ENCODE measurements at places on chromosomes 13 and 19. TPM values are rescaled to one million over a fixed set of nuclear protein-coding genes. Genes with fewer than 3 reads are reported as not detected.

DNA sequence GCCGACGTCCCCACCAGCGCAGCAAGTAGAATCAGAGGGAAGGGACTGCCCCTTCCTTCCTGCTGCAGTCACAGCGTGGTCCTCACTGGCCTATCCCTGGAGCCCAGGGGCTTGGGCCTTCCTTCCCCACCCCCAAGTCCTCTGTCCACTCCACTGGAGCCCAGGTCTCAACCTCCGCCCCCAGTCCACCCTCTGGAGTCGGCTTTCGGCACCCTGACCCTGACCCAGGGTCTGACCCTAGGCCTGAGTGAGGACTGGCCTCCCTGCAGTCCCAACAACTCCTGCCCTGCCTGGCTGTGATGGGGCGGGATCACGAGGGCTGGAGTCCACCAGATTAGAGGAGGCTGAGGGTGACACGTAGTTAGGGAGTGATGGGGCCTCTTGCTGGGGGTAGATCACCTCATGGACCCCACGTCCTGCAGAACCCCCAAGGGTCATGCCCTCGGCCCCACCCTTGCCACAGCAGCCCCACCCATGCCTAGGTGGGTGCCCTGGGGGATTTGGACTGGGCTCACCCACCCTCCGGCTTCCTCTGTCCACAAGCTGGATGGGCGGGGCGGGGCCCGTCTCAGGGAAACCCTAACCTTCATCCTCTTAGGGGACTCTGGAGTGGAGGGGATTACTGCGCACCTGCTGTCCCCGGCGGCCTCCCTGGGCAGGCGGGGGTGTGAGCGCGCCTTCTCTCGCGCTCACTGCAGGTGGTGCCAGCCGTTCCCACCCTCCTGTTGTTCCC lies 3.8 kb downstream of the RAX2 start:
- DNase-seq: no peak

GRCh38 chr19:49141352-49141751 lies 13.8 kb downstream of the HRC start:
- no peak for DNase-seq

DNA sequence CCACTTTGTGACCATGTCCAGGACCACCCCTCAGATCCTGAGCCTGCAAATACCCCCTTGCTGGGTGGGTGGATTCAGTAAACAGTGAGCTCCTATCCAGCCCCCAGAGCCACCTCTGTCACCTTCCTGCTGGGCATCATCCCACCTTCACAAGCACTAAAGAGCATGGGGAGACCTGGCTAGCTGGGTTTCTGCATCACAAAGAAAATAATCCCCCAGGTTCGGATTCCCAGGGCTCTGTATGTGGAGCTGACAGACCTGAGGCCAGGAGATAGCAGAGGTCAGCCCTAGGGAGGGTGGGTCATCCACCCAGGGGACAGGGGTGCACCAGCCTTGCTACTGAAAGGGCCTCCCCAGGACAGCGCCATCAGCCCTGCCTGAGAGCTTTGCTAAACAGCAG lies 7.7 kb upstream of the CEACAM7 start:
- no peak for DNase-seq

DNA sequence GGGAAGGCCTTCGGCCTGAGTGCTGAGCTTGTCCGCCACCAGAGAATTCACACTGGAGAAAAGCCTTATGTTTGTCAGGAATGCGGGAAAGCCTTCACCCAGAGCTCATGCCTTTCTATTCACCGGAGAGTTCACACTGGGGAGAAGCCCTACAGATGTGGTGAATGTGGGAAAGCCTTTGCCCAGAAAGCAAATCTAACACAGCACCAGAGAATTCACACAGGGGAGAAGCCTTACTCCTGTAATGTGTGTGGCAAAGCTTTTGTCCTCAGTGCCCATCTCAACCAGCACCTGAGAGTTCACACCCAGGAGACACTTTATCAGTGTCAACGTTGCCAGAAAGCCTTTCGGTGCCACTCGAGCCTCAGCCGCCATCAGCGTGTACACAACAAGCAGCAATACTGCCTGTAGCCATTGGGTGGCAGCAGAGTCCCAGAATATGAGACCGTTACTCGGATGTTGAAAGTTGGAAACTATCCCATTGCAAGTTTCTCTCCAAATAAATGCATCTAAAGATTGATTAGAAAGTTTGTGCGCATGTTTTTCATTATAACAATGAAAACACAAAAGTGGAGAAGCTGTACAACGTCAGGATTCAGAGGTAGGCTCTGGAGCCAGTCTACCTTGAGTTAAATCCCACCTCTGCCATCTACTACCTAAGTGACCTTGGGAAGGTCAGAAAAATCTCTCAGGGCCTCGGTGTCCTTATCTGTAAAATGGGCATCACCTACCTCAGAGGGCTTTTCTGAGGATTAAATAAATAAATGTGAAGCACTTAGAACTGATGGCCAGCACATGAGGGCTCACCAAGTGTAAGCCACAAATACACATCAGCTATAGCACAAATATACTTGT lies 21.1 kb downstream of the ZNF473 start:
- DNase-seq: peak; percentile 38

DNA sequence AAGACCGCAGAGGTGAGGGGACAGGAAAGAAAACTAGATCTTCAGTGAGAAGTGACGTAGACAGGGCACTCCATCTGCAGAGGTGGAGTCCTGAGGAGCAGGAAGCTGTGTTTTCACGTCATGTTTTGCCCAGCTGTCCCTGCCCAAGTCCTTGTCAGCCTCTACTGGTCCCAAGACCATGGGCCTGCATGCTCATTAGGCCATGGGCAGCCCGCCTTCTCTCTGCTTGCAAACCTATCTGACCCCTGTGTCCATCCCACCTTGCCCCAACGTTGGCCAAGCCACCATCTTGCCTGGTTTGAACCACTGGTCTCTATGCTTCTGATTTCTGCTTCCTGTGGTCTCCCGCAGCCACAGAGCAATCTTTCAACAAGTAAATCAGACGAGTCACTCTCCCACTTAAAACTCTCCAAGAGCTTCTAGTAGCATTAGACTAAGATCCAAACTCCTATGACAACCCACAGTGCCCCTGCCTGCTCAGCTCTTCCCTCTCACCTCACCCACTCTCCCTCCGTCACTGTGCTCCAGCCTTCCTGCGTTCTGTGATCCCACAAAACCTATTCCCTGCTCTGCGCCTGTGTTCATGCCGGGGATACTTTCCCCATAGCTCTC lies 18.6 kb upstream of the CCNE1 start:
- DNase-seq: no peak

The TNFSF13B gene
- 0.32 TPM for total RNA-seq

DNA sequence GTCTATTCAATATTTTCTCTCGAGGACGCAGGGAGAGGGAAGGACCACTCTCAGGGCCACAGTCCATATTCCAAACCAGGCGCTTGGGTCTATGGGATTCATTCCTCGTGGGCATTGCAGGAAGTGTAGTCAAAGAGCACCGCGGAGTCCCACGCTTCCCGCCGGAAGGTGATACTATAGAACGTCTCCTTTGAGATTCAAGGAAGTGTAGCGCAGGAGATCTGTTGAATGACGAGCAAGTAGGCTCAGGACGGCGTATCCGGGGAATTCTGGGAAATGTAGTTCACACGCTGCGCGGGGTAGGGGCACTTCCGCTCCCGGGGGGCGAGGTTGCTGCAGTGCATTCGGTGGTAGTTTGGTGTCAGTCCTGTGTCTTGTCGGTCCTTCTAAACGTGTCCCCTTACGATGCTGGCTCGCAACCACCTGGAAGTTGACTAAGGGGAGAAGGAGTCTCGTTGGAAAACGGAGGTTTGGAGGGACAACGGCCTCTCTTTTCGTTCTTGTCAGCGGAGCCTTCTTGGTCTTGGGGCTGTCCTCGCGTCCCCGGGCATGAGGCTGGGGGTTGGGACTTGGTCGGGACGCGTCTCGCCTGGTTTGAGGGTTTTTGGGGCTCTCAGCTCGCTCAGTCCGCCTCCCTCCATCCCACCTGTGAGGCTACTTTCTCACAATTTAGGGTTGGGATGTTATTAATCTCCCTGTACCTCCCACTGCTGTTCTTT lies at the start of gene ZNF284:
Gene ZNF284 (plus strand): TSS at position 336 of the 719 bp plus-strand sequence. CDS start 4,231 bp downstream, outside the sequence.
- DNase-seq: peak; percentile 73

DNA sequence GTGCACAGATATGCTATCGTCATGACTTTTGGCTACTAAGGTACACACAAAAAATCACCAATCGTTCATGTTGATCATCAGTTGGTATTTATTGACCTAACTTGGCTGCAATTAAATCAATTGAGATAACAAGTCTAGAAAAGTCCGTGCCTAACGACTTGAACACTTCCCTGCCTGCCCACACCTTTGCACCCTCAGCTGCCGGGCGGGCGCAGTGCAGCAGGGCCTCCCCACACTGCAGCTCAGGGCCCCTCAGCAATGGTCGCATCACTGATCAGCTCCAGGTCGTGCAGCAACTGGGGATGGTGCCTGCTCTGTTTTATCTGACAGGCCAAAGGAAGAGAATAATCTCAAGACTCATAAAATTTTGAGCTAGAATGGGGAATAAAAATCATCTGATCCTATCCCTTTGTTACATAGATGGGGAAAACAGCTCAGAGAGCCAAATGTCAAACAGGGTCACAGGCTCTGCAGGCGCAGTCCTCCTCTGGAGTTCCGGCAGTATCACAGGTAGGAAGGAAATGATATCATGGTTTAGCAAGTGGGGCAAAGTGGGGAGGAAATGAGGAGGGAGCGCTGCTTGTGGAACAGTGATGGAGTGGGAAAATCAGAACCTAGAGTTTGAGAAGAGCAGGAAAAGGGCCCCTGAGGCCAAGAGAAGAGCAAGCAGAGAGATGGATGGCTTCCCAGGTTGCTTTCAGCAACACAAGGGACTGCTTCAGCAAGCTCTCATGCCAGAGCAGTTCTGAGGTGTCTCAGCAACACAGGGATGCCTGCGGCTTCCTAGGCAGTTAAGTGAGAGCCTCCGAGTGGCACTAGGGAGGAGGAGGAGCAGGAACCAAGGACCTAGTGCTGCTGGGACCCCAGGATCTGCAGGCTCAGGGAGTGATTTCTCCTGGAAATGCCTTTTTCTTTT lies 57.5 kb downstream of the SLC7A1 start:
- DNase-seq: no peak

The KLK12 gene
- total RNA-seq: not detected

GRCh38 chr13:41751734-41752445 lies 209.0 kb downstream of the VWA8 start:
- DNase-seq: no peak

The METTL21C gene
- total RNA-seq: not detected

The CYP2A7 gene
- not detected for total RNA-seq

DNA sequence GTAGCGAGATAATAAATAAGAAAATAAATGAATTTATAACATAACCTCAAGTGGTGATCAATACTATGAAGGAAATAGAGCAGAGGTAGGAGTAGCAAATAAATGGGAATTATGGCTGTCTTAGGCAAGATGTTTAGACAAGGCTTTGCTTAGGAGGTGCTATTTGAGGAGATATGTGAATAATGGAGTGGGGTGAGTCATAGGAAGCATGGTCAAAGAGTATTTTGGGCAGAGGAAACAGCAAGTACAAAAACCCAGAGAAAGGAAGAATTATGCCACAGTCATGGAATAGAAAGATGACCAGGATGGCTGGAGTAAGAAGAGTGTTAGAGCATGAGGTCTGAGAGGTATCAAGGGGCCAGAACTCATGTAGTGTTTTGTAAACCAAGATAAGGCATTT lies 33.6 kb upstream of the LPAR6 start:
- no peak for DNase-seq

GRCh38 chr19:48415395-48415794 lies 21.9 kb downstream of the GRIN2D start:
- no peak for DNase-seq

- no peak for DNase-seq
These were observed 323.0 kb downstream of the EFNB2 start for GRCh38 chr13:106212386-106213010.

DNA sequence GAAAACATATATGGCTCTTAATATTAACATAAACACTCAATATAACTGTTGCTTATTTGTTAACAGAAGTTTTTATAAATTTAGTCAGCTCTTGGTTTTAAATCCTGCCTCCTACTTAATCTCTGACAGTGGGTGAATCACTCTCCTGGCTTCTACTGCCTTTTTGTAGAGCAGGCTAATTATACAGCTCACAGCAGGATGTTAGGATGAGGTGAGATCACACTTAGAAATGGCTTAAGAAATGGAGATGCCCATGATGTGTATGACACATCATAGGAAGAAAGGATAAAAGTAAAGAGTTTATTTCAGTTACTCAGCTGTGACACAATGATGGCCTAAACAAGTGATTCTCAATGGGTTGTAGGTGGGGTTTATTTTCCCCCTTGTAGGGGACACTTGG lies 345.6 kb downstream of the SPRY2 start:
- DNase-seq: no peak

The CC2D1A gene
- 31.7 TPM for total RNA-seq

GRCh38 chr13:46229251-46229650 lies 17.5 kb downstream of the LRRC63 start:
- no peak for DNase-seq

- no peak for DNase-seq
These were observed 715.7 kb downstream of the SLITRK1 start for GRCh38 chr13:83166550-83166949.

GRCh38 chr13:65336087-65336749 lies 1893.9 kb downstream of the PCDH9 start:
- DNase-seq: no peak

DNA sequence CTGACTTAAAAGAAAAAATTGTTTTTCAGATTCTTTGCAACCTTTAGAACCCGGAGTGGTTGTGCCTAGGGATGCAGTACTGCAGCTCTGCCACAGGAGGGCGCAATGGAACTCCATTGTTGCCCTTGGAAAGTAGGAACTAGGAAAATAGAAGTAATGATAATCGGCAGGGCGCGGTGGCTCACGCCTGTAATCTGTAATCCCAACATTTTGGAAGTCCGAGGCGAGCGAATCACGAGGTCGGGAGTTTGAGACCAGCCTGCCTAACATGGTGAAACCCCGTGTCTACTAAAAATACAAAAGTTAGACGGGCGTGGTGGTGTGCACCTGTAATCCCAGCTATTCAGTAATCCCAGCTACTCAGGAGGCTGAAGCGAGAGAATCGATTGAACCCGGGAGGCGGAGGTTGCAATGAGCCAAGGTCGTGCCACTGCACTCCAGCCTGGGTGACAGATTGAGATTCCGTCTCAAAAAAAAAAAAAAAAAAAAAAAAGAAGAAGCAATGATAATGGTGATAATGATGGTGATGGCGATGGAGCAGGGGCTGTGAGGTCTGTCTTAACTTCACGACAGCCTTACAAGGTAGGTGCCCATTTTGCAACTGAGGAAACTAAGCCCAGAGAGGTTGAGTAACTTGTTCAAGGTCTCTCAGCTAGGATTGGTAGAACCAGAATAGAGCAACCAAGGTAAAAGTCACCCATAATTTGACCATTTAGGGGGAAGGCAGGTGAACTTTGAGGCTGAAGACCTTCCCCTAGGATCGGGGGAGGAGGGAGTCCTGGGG lies 5.5 kb upstream of the ADAMTS10 start:
- peak; percentile 75 for DNase-seq

The CDADC1 gene
- total RNA-seq: 13.9 TPM

The SEMA6B gene
- total RNA-seq: 25.3 TPM

The XPO4 gene
- total RNA-seq: 26.5 TPM

DNA sequence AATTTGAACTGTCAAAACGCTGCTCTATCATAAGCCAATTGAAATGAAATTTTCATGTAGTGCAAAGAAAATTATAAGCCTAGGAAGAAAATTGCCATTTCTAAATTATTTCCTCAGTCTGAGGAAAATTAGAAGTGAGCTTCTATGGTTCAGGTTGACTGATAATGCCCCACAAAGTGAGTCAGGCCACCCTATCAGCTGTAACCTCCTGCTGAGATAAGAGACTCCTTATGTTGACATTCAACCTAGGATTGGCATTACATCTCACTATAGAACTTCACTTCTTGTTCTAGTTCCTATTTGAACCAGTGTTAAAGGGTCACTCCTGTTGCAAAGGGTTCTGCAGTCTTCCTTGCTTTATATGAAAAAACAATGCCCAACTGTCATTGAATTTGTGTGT lies 32.6 kb upstream of the RFC3 start:
- DNase-seq: no peak

The ZNF792 gene
- total RNA-seq: 7.5 TPM

The ZNF446 gene
- total RNA-seq: 18.6 TPM

- no peak for DNase-seq
These were observed 170.4 kb downstream of the NHLRC3 start for GRCh38 chr13:39208636-39209035.
